ENCODE measurements at places on chromosomes 6 and 20.

- no peak for DNase-seq
Observed at GRCh38 chr20:24877652-24878051, 71.4 kb upstream of the CST7 start.

DNA sequence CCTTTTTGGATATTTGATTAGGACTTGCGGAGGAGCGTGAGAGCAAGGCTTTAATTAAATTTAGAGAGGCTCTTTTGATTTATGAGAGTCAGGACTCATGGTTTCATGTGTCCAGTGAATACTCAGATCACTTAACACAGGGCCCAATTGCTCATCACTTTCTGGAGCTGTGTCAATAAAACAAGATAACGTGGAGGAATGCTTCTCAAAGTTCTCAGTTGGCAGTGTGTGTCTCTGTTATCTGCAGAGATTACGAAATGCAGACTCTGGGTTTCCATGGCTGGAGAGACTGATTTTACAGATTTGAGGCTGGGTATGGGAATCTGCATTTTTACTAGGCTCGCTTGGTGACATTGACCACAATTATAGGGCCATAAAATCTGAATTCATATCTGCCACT is 335.8 kb upstream of the FLRT3 start:
- no peak for DNase-seq

- no peak for DNase-seq
Observed at GRCh38 chr6:53815381-53816119, 20.7 kb downstream of the LRRC1 start.

GRCh38 chr6:3884007-3884745 is 35.0 kb downstream of the FAM50B start:
- peak; percentile 50 for DNase-seq

DNA sequence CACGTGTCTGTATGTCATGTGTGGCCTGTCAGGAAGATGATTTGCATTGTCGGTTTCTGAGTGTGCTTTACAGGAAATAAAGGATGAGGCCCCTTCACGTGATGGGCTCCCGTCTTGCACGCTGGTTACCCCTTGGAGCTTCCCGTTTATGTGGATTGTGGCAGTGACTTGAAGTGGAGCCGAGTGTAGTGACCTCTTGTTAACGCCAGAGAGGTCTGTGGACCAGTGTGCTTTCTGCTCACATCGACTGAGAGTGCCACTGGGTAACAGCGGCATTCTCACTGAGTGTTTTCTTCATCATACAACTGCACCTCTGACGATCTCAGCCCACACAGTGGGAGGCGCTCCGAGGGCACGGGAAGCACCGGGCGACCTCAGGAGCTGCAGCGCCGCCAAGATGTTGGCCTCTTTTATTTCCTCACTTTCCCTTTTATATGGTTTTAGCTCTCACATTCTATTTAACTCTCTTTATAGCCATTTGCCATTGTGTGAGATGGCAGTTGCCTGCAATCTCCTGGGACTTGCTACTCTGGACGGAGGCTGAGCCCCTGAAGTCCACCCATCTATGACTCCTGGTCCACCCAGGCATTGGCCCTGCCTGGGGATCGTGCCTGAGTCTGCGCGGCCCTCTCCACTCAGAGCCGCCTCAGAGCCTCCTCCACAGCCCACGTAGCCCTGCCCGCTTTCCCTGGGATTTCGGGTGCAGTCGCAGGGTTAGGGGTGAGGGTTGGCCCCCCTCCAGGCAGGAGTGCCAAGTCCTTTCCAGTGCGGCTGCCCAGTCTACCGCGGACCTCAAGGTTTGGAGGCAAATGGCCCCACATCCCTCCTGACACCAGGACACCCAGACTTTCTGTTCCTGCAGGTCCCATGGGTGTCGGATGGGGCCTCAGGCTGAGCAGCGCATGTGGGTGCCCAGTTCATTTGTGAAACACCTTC is 238.9 kb downstream of the ERMARD start:
- DNase-seq: no peak

- DNase-seq: peak; percentile 87
Observed at GRCh38 chr6:30626484-30627366, at the start of gene ATAT1. ATAT1 (plus strand) TSS chr6:30626874.

DNA sequence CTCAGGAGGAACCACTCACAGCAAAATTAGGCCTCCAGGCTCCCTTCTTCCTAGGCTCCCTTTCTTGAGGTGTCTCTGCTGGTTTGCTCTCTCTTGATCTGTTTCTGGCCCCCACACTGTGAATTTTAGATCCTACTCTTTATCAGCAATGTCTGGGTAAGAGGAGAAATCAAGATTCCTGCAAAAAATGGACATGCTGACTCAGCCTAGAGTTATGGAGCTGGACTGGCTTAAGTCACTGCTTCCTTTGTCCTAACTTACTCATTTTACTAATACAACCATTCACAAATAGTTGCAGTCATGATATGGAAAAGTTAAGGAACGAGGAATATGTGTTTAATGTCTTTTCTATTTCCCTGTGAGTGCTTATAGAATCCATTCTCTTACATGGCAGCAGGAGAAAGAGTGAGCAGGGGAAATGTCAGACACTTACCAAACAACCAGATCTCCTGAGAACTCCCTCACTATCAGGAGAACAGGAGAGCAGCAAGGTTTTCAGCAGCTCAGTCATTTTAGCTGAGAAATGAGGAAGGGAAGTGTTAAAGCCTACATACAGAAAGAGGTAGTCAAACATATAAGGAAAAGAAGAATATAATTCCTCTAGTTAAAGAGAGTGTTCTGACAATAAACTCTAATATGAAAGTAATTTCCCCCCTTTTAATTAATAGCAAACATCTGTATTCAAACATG is 160.8 kb downstream of the PDE7B start:
- peak; percentile 24 for DNase-seq

GRCh38 chr20:10447028-10447427 is 11.9 kb downstream of the SLX4IP start:
- peak; percentile 49 for DNase-seq

- DNase-seq: peak; percentile 73
Observed at GRCh38 chr20:1900321-1900801, 5.2 kb downstream of the SIRPA start.

- no peak for DNase-seq
Observed at GRCh38 chr20:61903575-61904340, 161.9 kb downstream of the TAF4 start.

DNA sequence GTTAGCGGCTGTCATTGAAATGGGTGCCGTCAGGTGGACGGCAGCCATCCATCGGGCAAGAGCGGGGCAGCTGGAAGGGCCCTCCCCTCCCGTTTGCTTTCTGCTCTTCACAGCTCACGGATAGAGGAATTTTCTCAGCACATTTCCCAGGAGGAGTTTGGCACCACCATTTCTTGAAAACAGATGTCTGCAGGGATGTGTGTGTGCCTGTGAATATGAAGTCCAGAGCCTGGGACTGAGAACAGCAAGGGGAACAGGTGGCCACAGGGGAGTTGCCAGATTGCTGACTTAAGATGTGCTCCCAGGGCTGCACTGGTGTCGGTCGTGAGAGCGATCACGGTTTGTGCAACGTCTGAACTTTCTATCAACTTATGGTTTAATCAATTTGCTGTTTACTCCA is 22.1 kb upstream of the ECI2 start:
- no peak for DNase-seq

GRCh38 chr20:56467968-56468315 is 485 bp upstream of the RTF2 start:
- DNase-seq: no peak

GRCh38 chr6:36109092-36109491 is 21.2 kb upstream of the MAPK13 start:
- no peak for DNase-seq

- DNase-seq: peak; percentile 31
Observed at GRCh38 chr6:158069800-158070195, 88.1 kb downstream of the SYNJ2 start.

DNA sequence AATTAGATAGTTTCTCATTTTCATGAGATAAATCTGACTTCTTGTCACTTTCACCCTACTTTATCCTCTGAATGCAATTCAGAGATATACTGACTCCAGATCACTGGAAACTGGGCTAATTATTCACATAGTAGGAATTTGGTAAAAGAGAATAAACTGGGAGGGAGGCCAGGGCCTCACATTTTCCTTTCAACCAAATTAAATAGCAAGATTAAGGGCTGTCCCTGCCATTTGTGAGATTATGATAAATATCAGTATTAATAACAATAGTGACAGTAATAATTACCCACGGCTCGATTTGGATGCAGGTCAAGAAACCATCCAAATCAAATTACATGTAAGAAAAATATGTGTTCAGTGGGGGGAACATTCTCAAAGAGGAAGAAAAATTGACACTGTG is 140.5 kb downstream of the CD83 start:
- DNase-seq: no peak

- peak; percentile 7 for DNase-seq
Observed at GRCh38 chr6:48990739-48991138, 472.3 kb downstream of the MMUT start.

DNA sequence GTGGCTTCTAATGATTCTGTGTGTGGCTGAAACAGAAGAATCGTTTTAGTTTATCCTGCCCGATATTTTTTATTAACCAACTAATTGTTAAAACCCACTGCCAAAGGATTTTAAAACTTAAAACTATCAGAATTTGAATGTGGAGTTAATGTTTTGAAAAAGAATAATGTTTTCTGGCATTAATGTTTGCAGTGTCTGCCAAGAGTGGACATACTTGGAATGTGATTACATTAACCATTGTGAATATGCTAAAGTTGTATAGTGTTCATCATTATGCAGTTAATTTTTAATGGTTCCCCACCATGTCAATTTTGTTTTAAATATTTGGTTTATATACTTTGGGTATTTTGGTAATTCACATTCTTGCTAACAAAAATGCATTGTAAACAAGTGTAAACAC is 24.4 kb downstream of the DCBLD1 start:
- DNase-seq: no peak

- DNase-seq: peak; percentile 34
Observed at GRCh38 chr6:170480050-170480692, 72.9 kb downstream of the PSMB1 start.

- DNase-seq: no peak
Observed at GRCh38 chr6:150799276-150799805, 66.2 kb upstream of the MTHFD1L start.

DNA sequence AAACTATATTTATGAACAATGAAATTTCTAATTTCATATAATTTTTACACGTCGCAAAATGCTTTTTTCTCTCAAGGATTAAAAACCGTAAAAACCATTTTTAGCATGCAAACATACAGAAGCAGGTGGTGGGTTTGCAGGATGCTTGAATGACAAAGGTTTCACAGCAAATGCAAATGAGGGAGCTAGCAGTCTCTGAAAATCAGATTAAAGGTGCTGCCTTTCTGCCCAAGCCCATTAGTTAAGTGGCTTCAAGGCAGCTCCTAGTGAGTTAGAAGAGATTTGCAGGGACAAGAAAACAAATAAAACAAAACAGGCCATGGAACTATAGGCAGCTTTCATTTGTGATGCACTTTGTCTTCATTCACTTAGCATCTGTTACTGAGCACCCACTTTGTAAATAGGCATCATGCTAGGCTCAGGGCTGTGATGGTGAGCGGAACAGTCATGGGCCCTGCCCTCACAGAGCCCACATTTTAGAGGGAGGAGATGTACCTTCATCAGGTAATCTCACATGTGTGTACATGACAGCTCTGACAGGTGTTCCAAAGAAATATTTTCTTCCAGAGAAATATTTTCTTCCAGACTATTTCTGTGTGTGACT is 29.5 kb downstream of the NAPB start:
- no peak for DNase-seq

DNA sequence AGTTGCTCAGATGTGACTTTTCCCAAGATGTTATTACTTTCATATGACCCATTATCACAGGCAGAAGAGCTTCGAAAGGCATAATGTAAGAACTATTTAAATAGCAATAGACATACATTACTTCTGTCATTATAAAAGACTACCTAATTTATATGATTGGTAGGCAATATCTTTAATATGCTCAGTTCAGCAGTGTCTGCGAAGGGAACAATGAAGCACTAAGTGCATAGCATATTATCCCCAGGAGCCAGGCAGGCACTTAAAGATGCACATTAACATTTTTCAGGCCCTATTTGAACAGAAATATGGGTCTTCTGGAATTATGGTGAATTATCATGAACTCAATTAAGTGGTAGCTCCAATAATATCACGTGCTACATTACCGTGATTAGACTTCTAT is 217.8 kb downstream of the EPM2A start:
- no peak for DNase-seq

DNA sequence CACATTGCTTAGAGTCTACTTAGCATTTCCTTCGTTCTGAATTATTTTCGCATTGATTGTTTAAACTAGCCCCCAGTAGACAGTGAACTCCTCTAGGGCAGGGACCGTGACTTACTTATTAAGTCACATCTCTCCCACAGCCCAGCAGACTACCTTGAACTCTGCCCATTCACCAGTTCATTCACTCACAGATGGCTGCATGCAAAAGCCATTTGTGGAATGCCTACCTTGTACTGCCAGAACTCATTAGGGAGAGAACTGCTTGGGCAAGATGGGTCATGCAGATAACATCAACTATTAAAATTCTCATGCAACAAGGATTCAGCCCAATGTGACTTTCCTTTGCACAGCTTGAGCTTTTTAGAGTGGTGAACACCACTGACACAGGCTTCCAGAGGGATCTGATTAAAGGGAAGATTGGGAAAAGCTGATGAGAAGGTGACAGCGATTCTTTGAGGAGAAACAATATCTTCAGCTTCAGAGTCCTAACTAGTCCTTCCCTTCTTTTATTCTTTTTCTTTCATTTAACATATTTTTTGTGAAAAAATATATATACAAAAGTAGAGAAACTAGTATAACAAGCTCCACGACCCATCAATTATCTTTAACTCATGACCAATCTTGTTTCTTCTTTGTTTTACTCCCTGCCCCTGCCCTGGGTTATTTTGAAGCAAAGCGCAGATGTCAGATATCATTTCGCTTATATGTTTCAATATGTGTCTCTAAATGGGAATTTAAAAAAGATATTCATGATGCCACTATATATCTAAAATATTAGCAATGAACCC is 273.9 kb downstream of the CDC5L start:
- no peak for DNase-seq

- no peak for DNase-seq
Observed at GRCh38 chr6:23890543-23891227, 235.3 kb upstream of the NRSN1 start.

DNA sequence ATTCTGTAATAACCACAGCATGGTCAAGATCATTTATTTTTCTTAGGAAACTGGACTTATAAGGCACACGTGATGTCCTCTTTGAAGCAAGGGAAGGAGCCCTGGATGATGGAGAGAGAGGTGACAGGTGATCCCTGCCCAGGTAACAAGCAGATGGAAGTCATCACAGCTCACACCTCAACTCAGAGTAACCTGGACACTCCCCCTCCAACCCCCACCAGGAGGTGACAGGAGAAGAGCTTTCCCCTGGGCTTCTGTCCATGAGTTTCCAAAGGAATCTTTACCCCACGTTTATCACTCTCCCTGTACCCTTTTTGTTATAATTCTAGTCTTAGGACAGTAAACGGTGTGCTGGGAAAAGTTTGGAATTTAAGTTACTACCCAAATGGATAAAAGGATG is 28.4 kb downstream of the ZNF334 start:
- no peak for DNase-seq

- DNase-seq: no peak
Observed at GRCh38 chr20:50146214-50146613, 7.3 kb downstream of the PEDS1 start.

GRCh38 chr20:7692478-7692877 is 247.8 kb downstream of the HAO1 start:
- no peak for DNase-seq

GRCh38 chr6:90936286-90936685 is 349.4 kb upstream of the MAP3K7 start:
- no peak for DNase-seq

GRCh38 chr6:112013051-112013450 is 40.9 kb upstream of the CCN6 start:
- no peak for DNase-seq

All from AG08396 (cell line).